ENCODE measurements at places on chromosomes 1 and 21. TPM values are rescaled to one million over a fixed set of nuclear protein-coding genes. Genes with fewer than 3 reads are reported as not detected.

The EFNA1 gene
- 1.7 TPM for total RNA-seq

The KIF26B gene
- total RNA-seq, result 2.4 TPM

DNA sequence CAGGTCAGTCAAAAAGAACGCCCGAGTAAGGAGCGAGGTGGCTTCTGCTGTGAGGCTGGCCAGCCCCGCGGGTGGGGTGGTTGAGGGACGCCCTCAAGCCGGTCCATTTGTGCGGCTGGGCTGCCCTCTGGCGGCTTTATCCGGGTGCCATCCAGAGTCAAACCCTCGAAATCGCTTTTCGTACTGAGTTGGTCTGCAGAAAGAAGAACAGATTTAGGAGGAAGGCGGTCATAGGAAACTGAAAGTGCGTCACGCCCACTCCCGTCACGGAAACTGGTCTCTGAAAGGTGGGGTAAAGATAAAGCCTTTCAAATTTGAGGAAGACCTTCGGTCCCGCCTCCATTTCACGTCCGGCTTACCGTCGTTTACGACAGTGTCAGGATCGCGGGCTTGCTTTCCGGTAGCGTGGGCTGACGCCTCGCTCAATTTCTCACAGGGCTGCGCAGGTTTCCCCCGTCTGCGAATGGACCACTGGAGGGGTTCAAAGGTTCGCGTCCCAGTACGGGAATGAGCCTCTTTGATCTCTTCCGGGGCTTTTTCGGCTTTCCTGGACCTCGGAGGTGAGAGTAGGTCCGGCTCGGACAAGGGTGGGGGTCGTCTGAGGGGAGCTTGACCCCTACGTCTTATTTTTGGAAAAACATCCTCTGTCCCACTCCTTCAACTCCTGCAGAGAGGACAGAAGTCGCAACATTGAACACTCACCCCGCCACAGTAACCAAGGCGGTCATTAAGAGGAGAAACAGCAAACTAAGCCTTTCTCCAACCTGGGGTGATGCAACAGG is at the start of gene HAX1:
TSS of gene HAX1 (plus strand) at position 413 of the 782 bp plus-strand sequence. CDS start at position 508, 95 bp downstream.
- DNase-seq, result peak; percentile 89

- no peak for DNase-seq
Observed at GRCh38 chr1:175866776-175867175, 123.4 kb upstream of the TNR start.

GRCh38 chr1:11571906-11572616 is 82.2 kb downstream of the FBXO2 start:
- peak; percentile 50 for DNase-seq

DNA sequence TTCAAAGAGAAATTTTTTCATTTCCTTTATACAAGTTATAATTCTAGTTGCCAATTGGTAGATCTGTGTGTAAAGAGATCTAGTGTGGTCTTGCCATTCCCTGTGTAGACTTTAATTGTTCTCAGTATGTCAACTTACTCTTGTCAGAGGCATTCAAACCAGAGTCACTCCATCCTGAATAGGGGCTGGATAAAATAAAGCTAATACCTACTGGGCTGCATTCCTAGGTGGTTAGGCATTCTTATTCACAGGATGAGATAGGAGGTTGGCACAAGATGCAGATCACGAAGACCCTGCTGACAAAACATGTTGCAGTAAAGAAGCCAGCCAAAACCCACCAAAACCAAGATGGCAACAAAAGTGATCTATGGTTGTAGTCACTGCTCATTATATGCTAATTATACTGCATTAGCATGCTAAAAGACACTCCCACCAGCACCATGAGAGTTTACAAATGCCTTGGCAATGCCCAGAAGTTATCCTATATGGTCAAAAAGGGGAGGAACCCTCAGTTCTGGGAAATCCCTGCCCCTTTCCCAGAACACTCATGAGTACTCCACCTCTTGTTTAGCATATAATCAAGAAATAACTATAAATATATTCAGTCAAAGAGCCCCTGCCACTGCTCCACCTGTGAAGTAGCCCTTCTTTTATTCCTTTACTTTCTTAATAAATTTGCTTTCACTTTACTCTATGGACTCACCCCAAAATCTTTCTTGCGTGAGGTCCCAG is 74.0 kb upstream of the ADAMTS5 start:
- DNase-seq, result no peak

DNA sequence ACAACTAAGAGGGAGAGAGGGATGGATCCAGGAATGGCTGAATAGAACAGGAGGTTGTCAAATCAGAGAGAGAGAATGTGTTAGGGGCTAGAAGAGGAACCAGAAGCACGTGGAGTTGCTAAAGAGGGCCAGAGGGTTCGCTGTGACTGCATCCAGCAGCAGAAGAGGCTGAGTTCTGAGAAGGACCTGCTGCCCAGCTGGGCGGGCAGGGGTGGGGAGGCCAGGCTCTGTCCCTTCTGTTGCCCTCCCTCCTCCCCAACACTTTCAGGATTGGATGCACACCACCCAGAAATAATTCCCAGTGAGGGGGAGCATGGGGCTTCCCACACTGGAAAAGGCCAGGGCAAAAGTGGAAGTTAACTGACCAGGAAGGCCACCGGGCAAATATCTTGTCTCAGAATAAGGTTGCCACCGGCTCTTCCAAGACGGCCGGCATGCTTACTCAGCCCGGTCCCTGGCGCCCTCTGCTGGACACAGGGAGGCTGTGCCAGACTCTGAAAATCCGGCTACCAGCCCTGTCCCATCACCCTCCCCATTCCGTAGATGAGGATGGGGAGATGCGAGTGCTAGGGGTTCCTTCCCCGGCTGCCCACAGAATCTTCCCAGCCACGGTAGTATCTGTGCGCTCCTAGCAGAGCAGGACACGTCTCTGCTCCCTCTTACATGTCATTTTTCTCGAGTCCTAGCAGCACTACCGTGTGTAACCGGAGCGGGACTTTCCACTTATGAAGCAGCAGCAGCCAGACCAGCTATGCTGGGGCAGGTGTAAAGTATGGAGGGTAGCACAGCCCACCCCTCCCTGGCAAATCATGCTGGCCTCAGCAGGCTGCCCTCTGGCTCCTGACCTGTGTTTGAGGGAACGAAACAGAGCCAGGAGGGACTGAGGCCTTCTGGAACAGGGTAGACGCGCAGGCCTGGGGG is 46.8 kb upstream of the A3GALT2 start:
- DNase-seq, result peak; percentile 93

- peak; percentile 39 for DNase-seq
Observed at GRCh38 chr1:239952348-239953308, 139.1 kb upstream of the FMN2 start.

DNA sequence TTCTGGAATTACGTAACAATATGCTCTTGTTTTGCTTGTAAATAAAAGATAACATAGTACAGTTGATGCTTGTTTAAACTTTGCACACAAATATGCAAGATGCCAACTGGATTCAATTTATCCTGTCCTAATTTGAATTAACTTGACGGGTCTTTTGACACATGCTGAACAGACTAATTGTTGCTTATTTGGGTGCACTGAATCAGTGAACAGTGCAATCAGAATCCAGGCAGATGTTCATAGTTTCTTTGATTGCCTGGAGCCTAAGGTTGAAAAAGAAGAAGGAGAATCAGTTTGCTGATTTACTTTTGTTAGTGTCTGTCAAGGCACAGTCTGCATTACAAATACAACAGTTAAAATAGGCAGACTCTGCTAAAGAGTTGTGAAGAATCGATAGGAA is 307.9 kb downstream of the COL11A1 start:
- no peak for DNase-seq
